Vagina (tissue), 2 donors: ENCODE measurements at places on chromosomes 16 and 17.

GRCh38 chr16:88784074-88784855 lies 755 bp downstream of the PIEZO1 start:
- DNase-seq = no peak

- DNase-seq = no peak
Measured at GRCh38 chr16:27480761-27481160, 69.0 kb downstream of the GTF3C1 start.

- DNase-seq = no peak
Measured at GRCh38 chr16:69834807-69835466, 72.8 kb downstream of the WWP2 start.

DNA sequence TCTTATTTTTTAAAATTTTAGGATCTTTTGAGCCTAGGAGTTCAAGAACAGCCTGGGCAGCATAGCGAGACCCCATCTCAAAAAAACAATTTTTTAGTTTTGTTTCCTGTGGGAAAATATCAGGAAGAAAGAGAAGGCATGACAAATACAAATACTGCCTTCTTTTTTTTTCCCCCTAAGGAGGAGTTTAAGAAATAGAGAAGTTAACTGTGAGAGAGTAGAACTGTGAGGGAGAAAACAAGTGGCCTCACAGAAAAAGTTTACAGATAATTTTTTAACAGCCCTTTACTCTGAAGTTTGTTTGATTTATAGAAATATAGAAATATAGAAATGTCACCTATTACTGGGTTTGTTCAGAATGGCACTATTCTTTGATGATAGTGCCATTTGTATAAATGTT lies 21.1 kb downstream of the TTYH2 start:
- DNase-seq = no peak

- no peak for DNase-seq
Measured at GRCh38 chr16:79605999-79606398, 5.5 kb upstream of the MAF start.

DNA sequence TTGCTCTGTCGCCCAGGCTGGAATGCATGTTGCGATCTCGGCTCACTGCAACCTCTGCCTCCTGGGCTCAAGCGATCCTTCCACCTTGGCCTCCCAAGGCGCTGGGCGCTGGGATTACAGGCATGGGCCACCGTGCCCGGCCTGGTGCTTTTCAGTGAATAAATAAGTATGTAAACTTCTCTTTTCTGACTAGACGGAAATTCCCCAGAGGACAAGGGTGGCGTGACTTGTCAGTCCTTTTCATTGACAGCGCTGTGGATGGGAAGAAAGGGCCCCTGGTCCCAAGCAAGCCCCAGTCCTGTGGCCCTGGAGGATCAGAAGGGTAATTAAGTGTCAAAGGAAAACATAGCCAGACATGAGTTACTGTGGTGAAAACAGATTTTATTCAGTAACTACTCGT lies 9.6 kb upstream of the SPN start:
- no peak for DNase-seq

DNA sequence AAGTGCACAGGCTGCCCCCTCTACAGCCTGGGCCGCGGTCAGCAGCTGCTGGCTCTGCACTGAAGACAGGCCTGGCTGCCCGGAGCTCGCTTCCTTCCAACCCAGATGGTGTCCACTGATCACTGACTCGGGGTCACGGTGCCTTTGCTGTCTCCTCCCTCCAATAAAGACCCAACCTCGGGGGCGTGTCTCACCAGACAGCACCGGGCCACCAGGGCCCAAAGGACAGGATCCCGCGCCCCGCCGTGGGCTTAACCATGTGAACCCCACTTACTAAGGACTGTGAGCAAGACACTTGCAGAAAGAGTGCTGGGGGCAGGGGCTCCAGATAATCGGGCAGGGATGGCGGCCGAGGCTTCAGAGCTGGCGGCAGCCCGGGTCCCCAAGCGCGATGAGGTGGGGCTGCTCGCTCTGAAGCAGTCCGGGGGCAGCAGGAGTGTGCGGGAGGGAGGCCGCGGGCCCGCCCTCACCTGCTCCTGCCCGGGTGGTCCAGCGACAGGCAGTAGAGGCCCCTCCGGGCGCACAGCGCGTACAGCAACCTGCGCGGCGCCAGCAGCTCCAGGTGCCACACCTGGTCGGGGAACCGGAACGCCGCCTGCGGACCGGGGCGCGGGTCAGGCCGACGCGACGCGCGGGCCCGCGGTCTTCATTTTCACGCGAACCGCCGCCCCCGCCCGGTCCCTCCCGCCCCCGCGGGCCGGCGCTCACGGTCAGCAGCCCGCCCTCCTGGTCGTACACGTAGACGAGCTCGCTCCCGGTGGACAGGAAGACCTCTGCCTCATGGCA lies 502 bp downstream of the FAAP100 start:
- no peak for DNase-seq

- DNase-seq = no peak
Measured at GRCh38 chr17:74085434-74085833, 118.0 kb upstream of the RPL38 start.

DNA sequence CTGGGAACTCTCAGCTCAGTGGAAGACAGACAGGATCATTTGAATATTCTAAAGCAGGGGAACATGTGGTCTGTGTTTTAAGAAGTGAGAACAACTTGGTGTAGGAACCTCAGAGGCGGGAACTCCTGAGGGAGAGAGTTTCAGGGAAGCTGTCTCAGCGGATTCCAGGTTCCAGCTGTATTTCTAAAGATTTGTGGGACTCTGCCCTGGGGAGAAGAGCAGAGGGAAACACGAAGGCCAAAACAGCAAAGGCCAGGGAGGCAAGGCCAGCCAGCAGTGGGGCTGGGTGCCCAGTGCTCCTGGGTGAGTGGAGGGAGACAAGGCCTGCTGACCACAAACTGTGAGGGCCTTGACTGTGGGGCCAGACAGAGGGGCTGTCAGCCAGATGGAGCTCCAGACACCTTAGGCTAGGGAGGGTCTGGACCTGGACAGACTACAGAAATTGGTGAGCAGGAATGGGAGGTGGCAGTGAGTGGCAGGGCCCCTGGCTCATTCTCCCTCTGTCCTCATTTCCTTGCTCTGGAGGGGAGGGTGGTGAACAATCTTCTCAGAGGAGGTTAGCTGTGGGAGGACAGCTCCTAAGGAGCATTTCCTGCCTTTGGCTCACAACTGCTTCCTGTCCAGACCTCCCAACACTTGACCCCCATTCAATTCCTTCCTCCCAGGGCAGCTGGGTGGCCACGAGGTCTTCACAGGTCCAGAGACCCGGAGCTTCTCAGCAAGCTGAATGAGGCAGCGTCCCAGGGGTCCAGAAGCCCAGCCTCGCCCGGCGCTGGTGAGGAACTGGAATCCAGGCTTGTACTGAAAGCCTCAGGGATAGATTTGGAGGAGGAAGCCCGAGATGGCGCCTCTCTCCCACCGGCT lies 21.0 kb upstream of the FZD2 start:
- no peak for DNase-seq

- no peak for DNase-seq
Measured at GRCh38 chr17:12290207-12290606, 269.5 kb downstream of the MAP2K4 start.

DNA sequence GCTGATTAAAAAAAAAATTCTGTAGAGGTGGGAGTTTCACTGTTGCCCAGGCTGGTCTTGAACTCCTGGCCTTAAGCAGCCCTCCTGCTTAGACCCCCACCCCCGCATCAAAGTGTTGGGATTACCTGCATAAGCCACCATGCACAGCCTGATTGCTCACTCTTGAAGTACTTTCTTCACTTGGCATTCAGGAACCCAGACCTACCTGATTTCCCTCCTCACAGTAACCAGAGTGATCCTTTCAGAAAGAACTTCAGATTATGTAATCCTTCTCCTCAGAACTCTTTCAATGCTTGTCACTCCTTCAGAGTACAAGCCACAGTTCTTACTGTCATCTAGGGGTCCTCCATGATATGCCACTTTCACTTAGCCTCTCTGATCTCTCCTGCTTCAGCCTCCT lies 1.4 kb downstream of the EFCAB13 start:
- no peak for DNase-seq
